ENCODE measurements at places on chromosomes 5 and 9. TPM values are rescaled to one million over a fixed set of nuclear protein-coding genes. Genes with fewer than 3 reads are reported as not detected.

DNA sequence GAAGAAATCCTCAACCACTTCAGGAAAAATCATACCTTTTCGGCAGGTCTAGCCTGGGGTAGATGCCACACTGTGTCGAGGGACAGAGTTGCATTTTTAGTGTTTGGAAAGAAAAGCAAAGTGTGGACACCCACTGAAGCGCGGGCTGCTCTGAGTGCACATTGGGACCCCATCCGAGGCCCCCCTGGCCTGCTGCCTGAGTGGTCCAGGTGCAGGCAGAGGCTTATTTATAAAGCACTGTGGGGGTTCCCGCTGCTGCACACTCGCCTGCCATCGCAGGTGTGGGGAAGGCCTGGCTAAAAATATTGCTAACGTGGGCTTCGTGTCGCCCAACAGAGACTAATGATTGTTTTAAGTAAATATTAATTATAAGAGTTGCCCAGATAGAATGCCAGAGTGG lies 119.4 kb downstream of the CRB2 start:
- H3K27me3 ChIP-seq = no peaks in the 10 kb centered on the region
- DNase-seq = no peak
- no peak overlapping the region for H3K27ac ChIP-seq
- H3K4me1 ChIP-seq = no peaks in the 10 kb centered on the region
- H3K36me3 ChIP-seq = no peaks in the 10 kb centered on the region

- peaks cover 20% of the 10 kb centered on the region for H3K36me3 ChIP-seq
- peak; percentile 97 for DNase-seq
- peak within 1 kb of the TSS; percentile 71 for H3K27ac ChIP-seq
- no peaks in the 10 kb centered on the region for H3K27me3 ChIP-seq
These were observed at the start of gene MRPS30 for GRCh38 chr5:44808435-44809214. TSS of gene MRPS30 (plus strand) at chr5:44808947. CDS start at chr5:44808963, 16 bp downstream.

- no peak overlapping the region for H3K27ac ChIP-seq
- no peak overlapping the region for H3K4me3 ChIP-seq
- H3K27me3 ChIP-seq = no peaks in the 10 kb centered on the region
These were observed 6.9 kb downstream of the MRPS2 start for GRCh38 chr9:135507104-135508035.

- H3K27me3 ChIP-seq = no peaks in the 10 kb centered on the region
- no peak overlapping the region for H3K27ac ChIP-seq
- DNase-seq = no peak
- no peaks in the 10 kb centered on the region for H3K4me1 ChIP-seq
These were observed 62.3 kb upstream of the RIOK2 start for GRCh38 chr5:97245386-97245785.

DNA sequence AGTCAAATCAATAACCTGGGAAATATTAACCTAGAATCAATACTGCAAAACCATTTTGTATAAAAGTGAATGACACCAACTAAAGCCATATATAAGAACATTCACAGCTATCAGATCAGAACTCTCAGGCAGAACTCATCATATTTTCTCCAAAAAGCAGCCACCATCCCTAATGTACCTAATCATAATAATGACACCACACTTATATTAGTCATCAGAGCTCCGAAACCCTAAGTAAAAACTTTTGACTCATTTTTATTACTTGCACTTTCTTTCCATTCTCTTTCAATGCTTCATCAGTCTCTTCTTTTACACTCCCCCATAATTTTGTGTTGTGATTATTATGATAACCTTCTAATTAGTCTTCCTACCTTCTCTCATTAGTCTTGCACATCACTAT lies 45.3 kb downstream of the INSL6 start:
- H3K27ac ChIP-seq = no peak overlapping the region
- no peak overlapping the region for H3K4me3 ChIP-seq
- no peaks in the 10 kb centered on the region for H3K4me1 ChIP-seq
- DNase-seq = no peak
- H3K36me3 ChIP-seq = no peaks in the 10 kb centered on the region

DNA sequence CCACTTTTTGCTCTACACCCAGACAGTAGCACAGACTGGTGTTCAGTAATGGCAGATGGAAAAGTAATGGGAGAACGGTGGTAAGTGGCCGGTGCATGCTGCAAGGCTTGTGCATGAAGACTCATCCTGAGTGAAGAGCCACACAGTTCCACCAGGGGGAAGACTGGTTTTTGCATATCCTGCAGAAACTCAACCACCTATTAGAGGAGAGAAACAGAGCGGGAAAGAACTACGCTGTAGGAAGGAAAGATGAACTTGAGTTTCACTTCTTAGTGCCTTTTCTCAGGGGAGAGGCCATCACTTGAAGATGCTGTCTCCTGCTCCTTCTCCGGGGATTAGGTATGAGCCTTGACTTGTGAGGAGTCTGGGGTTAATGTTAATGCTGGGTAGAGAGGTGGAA lies 9.4 kb upstream of the PRSS3 start:
- no peak overlapping the region for H3K27ac ChIP-seq
- H3K36me3 ChIP-seq = no peaks in the 10 kb centered on the region
- H3K4me3 ChIP-seq = no peak overlapping the region
- DNase-seq = peak; percentile 11
- H3K4me1 ChIP-seq = no peaks in the 10 kb centered on the region

- DNase-seq = no peak
- H3K27me3 ChIP-seq = no peaks in the 10 kb centered on the region
- no peaks in the 10 kb centered on the region for H3K4me1 ChIP-seq
- H3K27ac ChIP-seq = no peak overlapping the region
- no peak overlapping the region for H3K4me3 ChIP-seq
These were observed 57.2 kb downstream of the ITGA1 start for GRCh38 chr5:52844885-52845284.

DNA sequence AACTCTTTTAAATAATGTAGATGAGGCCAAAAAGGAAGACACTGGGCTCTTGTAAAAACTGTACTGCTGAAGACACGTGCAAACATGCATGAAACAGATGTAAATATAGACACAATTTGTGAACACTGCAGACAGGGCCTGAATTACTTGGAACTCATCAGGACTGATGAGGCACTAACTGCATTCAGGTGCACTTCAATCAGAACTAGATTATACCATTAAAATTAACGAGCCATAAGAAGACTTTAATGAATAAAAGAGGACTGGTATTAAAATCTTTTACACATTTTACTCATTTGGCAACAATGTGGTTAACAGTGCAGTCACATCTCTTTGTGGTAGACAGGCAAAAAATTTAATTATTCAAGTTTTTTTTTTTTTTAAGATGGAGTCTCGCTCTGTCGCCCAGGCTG lies 13.4 kb upstream of the ZCCHC9 start:
- no peaks in the 10 kb centered on the region for H3K36me3 ChIP-seq
- H3K27ac ChIP-seq = no peak overlapping the region
- peaks cover 4% of the 10 kb centered on the region for H3K4me1 ChIP-seq
- DNase-seq = no peak
- no peak overlapping the region for H3K4me3 ChIP-seq

GRCh38 chr5:65190328-65191053 lies 291.2 kb downstream of the ADAMTS6 start:
- no peaks in the 10 kb centered on the region for H3K36me3 ChIP-seq
- no peak overlapping the region for H3K27ac ChIP-seq
- H3K4me3 ChIP-seq = no peak overlapping the region
- H3K27me3 ChIP-seq = no peaks in the 10 kb centered on the region
- no peak for DNase-seq
- no peaks in the 10 kb centered on the region for H3K4me1 ChIP-seq

- no peak for DNase-seq
- H3K4me1 ChIP-seq = no peaks in the 10 kb centered on the region
- H3K27ac ChIP-seq = no peak overlapping the region
- H3K27me3 ChIP-seq = no peaks in the 10 kb centered on the region
- H3K4me3 ChIP-seq = no peak overlapping the region
These were observed 546.3 kb downstream of the EBF1 start for GRCh38 chr5:158553195-158553961.

GRCh38 chr5:77957-78804 lies 13.8 kb upstream of the PLEKHG4B start:
- no peaks in the 10 kb centered on the region for H3K4me1 ChIP-seq
- H3K4me3 ChIP-seq = no peak overlapping the region
- H3K27ac ChIP-seq = no peak overlapping the region

DNA sequence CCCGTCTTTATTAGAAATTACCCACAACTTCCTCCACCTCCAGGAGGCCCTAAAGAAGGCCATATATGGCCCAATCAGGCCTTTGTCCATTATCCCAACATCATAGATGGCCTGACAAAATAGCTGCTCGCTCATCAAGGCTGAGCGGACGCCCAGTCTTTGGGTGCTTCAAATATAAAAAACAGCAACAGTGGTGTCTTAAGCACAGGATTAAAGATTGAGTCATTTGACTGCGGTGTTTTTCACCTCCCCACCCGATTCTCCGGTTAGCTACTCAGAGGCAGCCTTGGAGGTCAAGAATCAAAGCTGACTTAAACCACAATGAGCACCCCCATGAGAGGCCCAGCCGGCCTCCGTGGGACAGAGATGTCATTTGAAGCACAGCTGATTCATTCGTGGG lies 18.8 kb downstream of the S1PR3 start:
- no peak for DNase-seq
- no peaks in the 10 kb centered on the region for H3K27me3 ChIP-seq
- H3K36me3 ChIP-seq = no peaks in the 10 kb centered on the region
- no peaks in the 10 kb centered on the region for H3K4me1 ChIP-seq
- H3K4me3 ChIP-seq = no peak overlapping the region
- no peak overlapping the region for H3K27ac ChIP-seq

DNA sequence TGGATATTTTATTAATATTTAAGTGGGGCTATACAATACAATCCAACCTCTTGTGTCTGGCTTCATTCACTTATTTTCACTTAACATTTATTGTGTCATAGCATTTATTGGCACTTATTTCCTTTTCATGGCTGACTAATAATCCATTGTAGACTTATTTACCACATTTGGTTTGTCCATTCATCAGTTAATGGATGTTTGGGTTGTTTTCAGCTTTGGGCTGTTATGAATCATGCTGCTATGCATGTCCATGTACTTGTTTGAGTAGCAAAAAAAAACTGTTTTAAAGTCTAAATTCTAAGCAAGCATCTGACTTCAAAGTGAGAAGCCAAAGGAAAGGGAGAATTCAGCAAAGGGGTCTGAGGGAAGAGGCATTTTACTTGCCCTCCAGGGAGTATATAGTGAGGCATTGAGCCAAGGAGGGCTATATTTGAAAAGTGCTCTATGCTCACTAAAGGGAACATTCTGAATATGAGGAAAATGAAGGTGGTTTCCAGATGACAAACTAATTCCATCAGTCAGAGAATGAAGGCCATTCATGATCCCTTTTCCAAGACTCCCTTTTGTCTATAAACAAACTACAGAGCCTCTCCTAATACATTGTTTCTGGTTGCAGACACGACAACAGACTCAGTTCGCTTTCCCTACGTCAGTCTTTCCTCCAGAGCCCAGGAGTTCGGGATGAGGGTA lies 532.8 kb upstream of the KLF4 start:
- no peaks in the 10 kb centered on the region for H3K27me3 ChIP-seq
- no peaks in the 10 kb centered on the region for H3K4me1 ChIP-seq
- no peaks in the 10 kb centered on the region for H3K36me3 ChIP-seq
- no peak overlapping the region for H3K27ac ChIP-seq
- H3K4me3 ChIP-seq = no peak overlapping the region
- no peak for DNase-seq

DNA sequence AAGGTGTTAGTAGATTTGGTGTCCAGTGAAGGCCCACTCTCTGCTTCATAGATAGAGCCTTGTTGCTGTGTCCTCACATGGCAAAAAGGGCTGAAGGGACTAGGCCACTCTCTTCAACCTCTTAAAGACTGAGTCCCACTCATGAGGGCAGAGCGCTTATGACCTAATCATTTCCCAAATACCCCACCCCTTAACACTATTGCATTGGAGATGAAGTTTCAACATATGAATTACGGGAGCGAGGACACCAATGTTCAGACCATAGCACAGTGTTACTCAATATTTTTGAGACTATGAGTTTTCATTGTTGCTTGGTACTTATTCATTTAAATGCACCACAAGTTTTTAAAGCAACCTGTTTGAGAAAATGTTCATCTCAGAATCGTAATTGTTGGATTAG lies 8.8 kb upstream of the OTULINL start:
- DNase-seq = no peak
- no peaks in the 10 kb centered on the region for H3K27me3 ChIP-seq
- no peak overlapping the region for H3K27ac ChIP-seq
- no peaks in the 10 kb centered on the region for H3K36me3 ChIP-seq
- H3K4me1 ChIP-seq = no peaks in the 10 kb centered on the region

- H3K36me3 ChIP-seq = no peaks in the 10 kb centered on the region
- no peak overlapping the region for H3K27ac ChIP-seq
- H3K4me3 ChIP-seq = no peak overlapping the region
- no peak for DNase-seq
- H3K4me1 ChIP-seq = no peaks in the 10 kb centered on the region
These were observed 55.3 kb upstream of the ALDH1A1 start for GRCh38 chr9:73007966-73008672.

- H3K27ac ChIP-seq = no peak overlapping the region
- H3K4me3 ChIP-seq = no peak overlapping the region
- DNase-seq = no peak
- H3K36me3 ChIP-seq = peaks cover 10% of the 10 kb centered on the region
- H3K4me1 ChIP-seq = no peaks in the 10 kb centered on the region
These were observed 7.0 kb upstream of the SPOUT1 start for GRCh38 chr9:128836509-128837145.

DNA sequence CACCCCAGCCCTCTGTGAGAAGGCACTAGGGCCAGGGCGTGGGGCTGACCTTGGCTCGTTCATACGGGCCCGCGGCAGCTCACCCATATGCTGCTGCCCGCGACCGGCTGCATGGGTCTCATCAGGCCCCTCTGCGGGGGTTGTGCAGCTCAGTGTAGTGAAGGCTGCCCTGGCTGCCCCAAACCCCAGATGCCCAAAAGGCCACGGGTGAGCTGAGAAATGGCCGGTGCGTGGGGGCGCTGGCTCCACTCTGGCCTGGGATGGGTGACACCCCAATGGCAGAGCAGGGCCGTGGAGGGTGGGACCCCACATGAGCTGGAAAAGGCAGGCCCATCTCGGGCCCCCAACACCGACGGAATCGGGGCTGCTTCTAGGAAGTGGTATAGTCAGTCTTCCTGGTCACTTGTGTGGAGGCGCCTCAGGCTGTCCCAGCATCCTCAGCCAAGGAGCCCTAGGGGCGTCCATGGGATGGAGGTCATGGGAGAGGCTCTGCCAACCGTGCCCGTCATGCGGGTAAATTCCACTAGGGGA lies 19.4 kb upstream of the LRRC14B start:
- no peaks in the 10 kb centered on the region for H3K4me1 ChIP-seq
- H3K27me3 ChIP-seq = no peaks in the 10 kb centered on the region
- no peak overlapping the region for H3K4me3 ChIP-seq
- no peaks in the 10 kb centered on the region for H3K36me3 ChIP-seq
- DNase-seq = no peak

Gene SREK1
- 117 TPM for total RNA-seq

Gene PCDHB10
- not detected for total RNA-seq

Gene ABCA2
- total RNA-seq = 29.1 TPM

Gene GABRG2
- total RNA-seq = not detected

Gene SNCAIP
- total RNA-seq = not detected

Gene RETREG1
- 12.9 TPM for total RNA-seq

Gene IL5
- not detected for total RNA-seq

Gene PCSK1
- not detected for total RNA-seq

Data from B cell (primary cell).